NCI-H1417 treated with DMSO at 0.1 percent for 48 hours (cell line): ENCODE measurements at places on chromosomes 16 and 17.

- no peak for DNase-seq
Observed at GRCh38 chr17:61756561-61756960, 106.8 kb downstream of the BRIP1 start.

DNA sequence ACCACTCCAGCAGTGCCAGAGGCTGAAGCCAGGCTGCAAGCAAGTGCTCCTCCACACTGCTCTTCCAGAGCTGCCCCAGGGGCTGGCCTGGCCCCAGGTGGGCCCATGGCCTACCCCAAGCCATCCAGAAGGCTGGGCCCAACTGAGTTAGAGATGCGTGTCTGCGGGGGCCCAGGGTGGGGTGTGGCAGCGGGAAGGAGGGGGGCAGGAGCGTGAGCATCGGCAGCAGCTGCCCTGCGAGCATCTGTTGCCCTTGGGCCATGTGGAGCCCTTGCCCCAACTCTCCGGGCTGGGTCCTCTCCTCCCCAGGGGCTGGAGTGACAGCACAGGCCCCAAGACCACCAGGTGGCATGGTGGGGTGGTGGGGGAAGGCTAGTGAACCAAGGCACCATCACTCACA, 7.3 kb upstream of the SREBF1 start:
- no peak for DNase-seq

DNA sequence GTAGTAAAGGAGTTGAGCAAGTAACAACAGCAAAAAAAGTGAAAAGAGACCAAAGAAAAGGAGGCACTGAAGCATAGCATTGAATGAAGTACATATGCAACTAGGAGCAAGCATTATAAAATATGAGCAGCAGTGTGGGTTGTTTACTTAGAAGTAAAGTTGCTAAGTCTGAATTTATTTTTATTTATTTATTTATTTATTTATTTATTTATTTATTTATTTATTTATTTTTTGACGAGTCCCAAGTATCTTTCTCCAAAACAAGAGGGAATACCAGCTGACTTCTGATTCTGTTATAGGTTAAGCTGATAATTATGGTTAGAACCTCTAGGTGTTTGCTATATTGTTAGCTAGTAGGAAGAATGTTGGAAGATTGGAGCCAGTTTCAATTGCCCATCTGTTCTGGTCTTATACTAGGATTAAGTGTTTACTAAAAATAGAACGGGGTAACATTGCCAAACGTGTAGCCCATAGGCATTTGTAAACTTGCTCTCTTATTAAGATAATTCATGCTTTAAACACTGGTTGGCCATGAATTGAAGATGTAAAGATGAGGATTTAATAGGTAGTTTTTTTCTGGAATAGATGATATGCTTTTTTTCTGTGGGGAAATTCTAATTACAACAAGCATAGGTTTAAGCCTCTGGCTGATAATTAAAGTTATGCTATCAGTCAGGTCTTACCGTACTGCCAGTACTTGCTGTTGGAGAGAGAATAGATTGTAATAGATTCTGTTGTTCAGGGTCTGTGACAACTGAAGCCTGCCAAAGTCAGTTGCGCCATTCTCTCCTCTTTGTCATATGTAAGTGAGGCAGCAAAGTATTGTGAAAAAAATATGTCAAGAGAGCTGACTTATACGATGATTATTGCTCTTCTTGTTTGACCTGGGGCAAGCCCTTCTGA, 66.7 kb downstream of the PPM1E start:
- no peak for DNase-seq

DNA sequence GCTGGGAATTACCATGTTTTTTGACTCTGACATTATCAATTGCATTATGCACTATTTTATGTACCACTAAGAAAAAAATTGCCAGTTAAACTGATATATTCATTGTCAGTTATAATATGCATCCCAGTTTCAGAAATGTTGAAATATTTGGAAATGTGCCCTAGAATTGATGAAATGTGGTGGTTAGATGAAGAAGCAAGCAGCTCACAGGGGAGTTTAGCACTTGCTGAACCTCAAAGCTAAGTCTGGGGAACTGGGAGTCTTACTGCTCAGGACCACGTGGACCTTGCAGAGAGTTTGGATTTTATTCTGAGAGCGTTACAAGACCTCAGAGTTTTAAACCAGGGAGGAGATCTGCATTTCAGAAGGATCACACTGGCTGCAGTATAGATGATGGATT, 67.9 kb downstream of the TNRC6C start:
- DNase-seq, result no peak

- DNase-seq, result no peak
Observed at GRCh38 chr16:20946015-20946629, 45.6 kb downstream of the LYRM1 start.

DNA sequence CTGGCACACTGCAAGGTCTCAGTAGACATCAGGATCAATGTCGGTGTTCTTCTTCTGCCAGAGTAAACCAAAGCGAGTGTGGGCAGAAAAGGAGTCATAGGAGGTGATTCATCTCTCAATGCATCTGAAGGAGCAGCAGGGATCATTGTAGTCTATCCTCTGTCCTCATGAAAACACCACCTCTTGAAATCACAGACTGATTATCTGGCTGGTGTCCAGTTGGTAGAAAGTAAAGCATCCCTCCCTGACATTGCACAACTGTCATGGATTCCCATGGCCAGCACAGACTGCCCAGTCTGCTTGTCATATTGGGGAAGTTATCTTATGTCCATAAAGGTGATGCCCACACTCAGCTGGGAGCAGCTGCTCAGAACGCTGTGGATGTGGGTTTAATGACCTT, 74.1 kb downstream of the ABCC12 start:
- no peak for DNase-seq

GRCh38 chr16:54459509-54460262, 173.1 kb upstream of the IRX3 start:
- no peak for DNase-seq

DNA sequence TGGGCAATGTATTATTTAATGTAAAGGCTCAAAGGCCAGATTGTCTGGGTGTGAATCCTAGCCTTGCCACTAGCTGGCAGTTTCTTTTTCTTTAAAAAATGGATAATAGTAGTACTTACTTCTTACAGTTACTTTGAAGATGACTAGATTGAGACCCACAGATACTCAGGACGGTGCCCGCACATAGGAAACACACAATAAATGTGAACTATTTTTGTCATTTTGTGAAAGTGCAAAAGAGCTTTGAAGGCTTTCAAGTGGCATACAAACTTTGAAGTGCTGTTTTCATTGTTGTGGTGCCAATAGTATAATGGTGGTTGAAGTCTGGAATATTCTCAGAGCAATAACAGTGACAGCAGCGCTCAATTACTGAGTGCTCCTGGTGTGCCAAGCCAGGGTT, 63.6 kb downstream of the OTOA start:
- DNase-seq, result no peak

DNA sequence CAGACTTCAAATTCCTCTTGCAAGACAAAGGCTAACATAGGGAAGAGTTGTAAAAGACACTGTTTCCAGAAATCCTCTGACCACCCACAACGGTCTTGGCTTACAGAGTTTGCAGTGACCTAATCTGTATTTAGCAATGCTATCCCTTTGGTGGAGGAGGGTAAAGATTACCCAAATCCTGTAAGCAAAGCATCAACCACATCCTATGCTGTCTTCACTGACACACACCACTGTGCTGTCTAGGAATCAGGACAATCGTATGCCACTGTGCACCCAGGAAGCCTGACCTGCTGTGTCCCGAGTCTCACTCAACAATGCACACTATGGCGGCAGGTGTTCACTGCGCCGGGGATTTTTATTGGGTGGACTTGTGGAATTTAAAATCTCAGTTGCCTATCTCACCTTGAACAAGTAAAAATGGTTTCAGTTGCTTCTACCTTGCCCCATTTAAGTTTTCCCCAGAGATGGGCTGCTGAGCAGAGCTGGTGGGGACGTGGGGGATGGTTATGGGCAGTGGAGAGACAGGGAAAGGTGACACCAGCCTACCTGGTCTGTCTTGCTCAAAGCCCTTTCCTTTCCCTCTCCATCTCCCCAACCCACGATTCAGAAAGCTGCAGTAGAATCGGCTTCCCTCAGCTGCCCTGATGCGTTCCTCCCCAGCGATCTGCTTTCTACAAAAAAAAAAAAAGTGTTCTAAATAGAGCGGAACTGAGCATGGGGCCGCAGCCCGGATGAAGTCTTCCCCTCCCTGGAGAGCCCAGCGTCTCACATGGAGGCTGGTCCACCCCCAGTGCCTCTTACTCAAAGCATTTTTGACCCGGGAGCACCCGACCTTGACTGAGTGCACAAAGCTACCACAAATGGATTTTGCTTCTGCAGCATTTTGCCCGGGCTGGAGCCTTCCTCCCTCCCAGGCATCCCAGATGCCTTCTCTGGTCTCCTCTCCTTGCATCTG, 271.5 kb downstream of the SOX9 start:
- no peak for DNase-seq

DNA sequence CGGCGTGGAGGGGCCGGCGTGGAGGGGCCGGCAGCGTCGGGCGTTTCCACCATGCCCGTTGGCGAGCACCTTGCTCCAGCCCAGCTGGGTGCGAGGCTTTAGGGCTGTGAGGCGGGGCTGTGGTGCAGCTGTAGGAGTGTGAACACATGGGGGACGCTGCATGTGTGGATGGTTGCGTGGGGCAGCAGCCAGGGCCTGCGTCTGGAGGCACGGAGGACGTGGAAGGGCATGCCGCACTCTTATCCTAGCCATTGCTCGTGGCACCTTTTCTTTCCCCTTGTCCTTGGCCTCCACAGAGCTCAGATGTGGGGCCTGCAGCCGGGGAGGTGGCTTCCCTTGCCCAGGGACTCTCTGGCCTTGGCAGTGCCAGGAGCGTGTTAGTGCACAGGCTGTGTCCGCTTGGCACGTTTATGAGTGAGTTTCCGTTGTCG, 47.8 kb downstream of the PDPK1 start:
- no peak for DNase-seq

DNA sequence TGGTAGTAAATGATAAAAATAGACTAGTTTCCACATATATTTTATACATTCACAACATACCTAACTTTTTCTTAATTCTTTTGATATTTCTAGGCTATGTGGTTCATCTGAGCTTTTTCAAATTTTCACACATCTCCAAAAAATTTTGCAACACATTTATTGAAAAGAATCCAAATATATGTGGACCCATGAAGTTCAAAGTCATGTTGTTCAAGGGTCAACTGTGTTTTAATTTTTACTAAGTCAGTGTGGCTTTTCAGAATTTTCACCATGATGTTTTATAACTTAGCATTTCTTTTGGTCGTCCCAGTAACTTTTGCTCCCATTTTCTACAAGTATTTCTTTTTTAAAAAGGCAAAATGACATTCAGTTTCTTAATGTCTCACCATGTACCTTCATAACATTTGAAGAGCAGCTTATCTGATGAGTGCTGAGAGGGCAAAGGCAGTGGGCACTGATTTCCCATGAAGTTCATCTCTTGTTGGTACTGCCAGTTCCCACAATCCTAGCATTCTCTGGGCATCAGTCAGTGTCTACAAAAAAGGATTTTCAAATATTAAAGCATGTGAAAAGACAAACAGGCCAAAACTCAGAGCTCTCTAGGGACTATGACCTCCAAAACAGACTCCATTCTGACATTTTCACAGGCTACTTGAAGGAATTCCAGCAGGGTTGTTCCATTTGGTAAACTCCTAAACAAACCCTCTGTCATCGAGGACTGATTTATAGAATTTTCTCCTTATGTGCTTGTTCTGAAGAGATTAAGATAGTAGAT, 80.3 kb downstream of the MRTFB start:
- no peak for DNase-seq

GRCh38 chr17:35780950-35781349, 14.5 kb downstream of the MMP28 start:
- no peak for DNase-seq

GRCh38 chr17:17787568-17787967, 49.2 kb downstream of the SREBF1 start:
- no peak for DNase-seq

DNA sequence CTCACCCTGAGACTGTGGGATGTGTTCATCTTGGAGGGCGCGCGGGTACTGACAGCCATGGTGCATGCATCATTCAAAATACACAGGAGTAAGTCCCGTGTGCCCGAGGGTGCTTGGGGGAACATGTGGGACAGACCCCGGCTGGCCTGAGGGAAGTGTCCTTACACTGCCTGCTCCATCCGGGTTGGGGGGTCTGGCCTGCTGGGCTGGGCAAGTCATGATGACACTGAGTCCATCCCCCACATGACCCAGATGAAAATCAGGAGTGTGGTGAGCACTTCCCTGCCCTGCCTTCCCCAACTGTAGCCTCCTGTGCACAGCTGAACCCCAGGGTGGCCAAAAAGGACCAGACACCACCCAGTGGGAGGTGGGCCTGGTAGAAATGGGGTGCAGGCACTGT, 10.8 kb downstream of the TBC1D26 start:
- DNase-seq, result no peak

DNA sequence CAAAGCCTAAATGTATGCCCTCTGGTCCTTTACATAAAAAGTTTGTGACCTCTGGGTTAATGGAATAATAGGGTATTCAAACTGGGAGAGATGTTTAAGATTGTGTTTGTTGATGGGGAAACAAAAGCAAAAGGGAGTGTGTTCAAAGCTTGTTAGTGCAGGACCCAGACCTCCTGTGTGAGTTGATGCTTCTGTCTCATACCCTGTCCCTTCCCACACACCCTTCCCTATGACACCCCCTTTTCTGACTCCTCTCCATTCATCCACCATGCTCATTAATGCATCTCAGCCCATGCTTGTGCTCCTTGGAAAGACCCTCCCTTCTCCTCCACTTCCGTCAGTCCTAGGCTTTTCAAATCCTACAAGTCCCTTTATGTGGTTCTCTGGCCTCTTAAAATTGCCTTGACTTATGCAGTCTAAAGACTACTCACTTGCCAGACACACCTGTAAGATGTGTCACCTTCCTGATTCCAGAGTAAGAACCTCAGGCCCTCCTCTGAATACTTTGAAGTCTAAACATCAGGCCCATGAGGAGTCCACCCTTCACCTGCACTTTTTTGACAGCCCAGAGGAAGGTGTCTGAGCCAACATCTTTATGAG, 128.0 kb upstream of the CACNG5 start:
- DNase-seq, result no peak

DNA sequence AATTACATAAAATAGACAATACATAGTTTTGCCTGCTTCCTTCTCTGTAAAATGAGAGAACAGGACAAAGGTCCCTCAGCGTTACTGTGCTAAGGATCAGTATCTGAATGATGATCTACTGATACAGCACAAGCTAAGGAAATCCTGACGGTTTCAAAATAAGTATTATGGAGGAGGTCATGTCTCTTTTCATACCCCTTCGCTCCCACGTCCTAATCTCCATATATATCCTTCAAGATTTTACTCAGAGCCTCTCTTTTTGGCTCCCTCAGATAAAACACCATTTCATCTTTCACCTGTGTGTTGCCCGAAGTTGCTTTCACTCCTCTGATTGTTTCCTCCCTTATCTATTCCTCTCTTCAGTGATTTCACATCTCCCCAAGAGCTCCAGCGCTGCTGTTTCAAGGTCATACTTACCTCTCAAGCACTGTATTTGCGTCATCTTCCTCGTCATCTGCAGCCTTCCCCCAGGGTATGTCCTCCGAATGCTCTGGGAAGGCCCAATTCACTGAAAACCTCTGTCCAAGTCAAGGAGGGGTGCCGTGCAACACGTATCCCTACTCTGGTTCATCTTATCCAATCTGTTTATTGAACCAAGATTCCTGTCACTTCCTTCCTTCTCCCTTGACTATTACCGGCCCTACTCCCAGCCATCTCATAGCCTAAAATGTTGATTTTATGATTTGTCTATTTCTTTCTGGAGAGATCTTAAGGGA, 1.2 kb upstream of the BLTP2 start:
- DNase-seq, result no peak
